ENCODE measurements at places on chromosomes 12 and 14. TPM values are rescaled to one million over a fixed set of nuclear protein-coding genes. Genes with fewer than 3 reads are reported as not detected.
A peak's percentile ranks its signal among the peaks of the same experiment; 100 is the strongest.

CLEC4C gene
- total RNA-seq: not detected

ACSS3 gene
- not detected for total RNA-seq

DNAH10 gene
- total RNA-seq: 0.13 TPM

LRTM2 gene
- not detected for total RNA-seq

NPFF gene
- total RNA-seq: not detected

OLR1 gene
- total RNA-seq: not detected

KRT5 gene
- not detected for total RNA-seq

COL2A1 gene
- total RNA-seq: not detected

GPR162 gene
- not detected for total RNA-seq

DNA sequence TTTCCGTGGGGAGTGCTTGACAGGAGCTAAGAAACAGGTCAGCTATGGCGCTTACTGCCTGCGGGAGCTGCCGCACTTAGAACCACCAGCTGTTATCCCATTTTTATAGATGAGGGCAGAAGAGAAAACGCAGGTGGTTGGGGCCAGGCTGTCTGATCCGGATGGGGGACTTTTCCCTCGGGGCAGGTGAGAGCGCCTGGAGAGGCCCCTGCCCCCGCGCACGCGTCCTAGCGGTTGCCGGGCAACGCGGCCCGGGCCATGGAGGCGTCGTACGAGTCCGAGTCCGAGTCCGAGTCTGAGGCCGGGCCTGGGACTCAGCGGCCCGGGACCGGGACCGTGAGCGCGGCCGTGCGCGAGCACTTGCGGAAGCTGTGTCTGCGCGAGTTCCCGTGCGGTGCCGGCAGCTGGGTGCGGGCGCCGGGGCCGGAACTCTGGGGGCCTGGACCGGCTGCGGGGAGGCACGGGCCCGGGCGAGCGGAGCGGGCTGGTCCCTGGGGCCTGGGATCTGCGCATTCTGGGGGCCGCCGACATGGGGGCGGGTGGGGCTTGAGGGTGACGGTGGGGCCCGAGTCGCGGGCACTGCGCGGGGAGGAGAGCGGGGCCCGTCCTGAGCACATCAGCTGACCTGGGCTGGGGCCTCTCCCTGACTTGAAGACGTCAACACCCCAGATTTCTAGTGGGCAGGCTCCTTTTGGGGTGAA, at the start of gene LRRC43:
TSS of gene LRRC43 (plus strand) at position 237 of the 701 bp plus-strand sequence. CDS start at position 259, 22 bp downstream.
- peak; percentile 46 for DNase-seq

- no peak for DNase-seq
Observed at GRCh38 chr12:14540801-14541462, 26.8 kb downstream of the PLBD1 start.

DNA sequence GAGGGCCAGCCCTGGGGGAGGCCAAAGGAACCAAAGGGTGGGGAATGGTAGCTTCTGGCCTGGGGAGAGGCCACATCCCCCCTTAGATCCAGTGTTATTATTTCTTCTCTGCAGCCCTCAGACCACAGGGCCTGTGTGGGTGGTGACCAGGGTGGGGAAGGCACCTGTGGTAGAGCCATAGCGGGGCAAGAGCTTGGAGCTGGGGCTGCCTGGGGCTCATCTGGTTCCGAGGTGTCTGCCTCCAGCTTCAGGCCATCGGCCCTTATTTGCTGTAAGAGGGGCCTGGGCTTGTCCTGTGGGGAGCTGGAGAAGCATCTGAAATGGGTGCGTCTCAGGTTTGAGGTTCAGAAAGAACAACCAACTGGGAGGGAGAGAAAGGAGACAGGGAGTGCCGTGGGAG, 2.1 kb upstream of the B3GNT4 start:
- no peak for DNase-seq

- no peak for DNase-seq
Observed at GRCh38 chr12:47648056-47648579, 57.7 kb downstream of the RPAP3 start.

DNA sequence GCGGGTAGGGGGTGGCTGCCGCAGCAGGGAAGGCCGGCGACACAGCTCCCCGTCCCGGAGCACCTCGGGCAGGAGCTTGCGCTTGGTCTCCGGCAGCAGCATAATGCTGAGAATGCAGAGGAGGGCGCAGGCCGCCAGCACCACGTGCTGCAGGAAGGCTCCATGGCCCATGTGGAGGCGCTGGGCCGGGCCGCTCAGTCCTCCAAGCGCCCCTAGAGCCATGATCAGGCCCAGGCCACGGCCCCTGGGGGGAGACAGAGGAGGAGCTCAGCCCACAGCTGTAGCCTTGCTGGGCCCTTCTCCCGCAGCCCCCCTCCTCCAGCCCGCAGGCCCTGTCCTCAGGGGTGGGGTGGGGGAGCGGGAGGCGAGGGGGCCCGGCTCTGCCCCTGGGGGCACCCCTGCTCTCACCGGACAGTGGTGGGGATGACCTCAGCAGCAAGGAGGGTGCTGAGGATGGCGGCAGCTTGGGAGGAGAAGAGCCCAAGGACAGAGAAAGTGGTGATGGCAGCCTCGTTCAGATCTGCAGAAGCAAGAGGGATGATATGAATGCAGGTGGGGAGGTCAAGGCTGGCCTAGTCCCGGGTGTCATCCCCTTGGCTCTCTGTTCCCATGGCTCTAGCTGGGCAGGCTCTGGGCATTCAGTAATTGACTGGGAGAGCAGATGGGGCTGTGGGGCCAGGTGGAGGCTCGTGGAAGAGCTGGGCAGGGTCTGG, 5.8 kb downstream of the SLC22A17 start:
- no peak for DNase-seq

DNA sequence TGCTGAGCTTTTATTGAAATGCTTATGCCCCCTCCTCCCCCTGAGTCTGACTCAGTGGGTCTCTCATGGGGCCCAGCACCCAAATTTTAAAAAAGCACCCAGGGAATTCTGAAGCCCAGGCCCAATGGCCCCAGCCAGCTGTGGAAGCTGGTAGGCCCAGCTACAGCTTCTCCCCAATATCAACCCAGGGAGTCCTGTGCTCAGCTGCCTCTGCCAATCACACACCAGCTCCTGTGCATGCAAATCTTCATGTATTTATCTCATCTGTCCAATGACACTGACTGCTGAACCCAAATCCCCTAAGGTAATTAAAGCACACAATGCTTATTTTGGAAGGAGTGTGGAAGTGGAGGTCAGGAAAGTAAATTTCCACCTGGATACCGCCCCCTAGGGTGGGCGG, 76.3 kb downstream of the CCDC88C start:
- no peak for DNase-seq

DNA sequence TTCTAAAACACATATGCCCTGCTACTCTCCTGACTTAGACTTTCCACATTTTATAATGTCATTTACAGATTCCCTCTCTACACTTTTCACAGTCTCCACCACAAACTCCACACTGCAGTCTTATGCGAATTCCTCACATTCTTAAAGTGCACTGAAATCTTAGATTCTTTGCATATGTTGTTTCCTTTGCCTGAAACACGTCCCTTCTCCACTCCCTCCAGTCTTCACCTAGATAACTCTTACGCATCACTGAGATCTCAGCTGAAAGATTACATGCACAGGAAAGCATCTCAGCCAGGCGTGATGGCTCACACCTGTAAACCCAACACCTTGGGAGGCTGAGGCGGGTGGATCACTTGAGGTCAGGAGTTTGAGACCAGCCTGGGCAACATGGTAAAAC, 3.8 kb upstream of the ARHGAP9 start:
- no peak for DNase-seq

DNA sequence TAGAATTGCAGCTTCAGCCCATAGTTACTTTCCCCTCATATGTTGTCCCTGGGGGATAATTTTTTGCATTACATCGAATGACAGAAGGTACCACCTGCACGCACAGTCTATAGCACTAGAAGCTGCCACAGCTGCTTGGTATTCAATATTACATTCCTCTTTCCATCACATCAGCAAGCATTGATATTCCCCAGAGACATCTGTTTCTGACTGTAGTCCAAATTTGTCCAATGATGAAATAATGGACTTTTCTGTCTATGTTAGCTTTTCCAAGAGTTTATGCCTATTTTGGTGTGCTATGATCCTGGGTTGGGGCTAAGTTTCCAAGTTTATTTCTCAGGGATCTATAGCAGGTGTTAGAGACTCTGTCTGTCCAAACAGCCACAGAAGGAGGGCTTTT, 335.4 kb downstream of the LRIG3 start:
- DNase-seq: no peak

DNA sequence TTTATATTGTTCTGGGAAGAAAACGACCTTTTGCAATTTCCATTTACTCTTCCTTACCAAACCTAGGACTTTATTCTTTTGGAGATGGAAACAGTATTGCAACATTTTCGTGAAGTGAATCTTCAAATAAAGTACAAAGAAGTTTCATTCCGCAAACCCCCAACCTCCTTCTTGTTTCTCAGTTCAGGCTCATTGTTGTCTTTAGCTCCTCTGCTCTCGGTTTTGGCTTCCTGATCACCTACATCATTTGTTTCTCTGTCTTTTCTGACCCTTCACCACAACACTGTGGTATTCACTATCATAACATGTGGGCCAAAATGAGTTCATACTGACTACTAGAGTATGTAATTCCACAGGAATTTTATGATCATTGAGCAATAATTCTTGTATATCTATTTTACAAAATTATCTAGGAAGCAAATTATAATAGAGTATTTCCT, 266.8 kb downstream of the ADAMTS20 start:
- no peak for DNase-seq

GRCh38 chr12:28611115-28611435, 420.8 kb downstream of the CCDC91 start:
- no peak for DNase-seq

DNA sequence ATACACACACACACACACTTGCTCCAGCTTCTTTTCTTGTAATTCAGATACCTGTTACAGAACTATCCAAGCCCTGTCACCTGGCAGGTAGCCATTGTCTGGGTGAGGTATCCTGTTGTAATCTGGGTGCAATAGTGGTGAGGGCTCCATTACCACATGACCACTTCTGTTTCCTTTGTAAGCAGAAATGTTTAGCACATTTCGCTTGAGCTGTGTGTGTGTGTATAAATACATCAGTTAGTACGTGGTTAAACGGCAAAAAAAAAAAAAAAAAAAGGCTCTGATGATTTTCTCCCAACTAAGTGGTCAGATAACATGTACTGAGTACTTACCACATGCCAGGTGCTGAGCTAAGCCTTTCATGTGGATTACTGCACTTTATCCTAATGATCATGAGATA, 129.3 kb upstream of the SSTR1 start:
- peak; percentile 68 for DNase-seq

GRCh38 chr14:51684760-51685159, 33.0 kb downstream of the FRMD6 start:
- DNase-seq: no peak

GRCh38 chr12:123903301-123904065, 69.1 kb downstream of the CCDC92 start:
- no peak for DNase-seq

- no peak for DNase-seq
Observed at GRCh38 chr12:67355428-67356379, 86.5 kb downstream of the CAND1 start.

GRCh38 chr12:41653386-41654326, 465.5 kb downstream of the PDZRN4 start:
- no peak for DNase-seq

- no peak for DNase-seq
Observed at GRCh38 chr12:31622038-31622437, 31.1 kb upstream of the DENND5B start.

DNA sequence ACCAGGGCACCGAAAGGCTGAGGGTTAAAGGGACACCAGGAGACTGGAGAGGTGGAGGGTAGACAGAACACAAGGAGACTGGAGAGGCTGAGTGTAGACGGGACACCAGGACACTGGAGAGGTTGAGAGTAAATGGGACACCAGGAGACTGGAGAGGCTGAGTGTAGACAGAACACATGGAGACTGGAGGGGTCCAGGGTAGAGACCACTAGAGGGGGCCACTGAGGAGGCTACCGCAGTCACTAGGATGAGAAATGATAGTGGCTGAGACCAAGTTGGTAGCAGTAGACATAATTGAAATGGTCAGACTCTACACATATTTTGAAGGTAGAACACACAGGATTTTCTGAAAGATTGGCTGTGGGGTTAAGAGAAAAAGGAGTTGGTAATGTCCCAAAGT, 68.2 kb downstream of the PAH start:
- no peak for DNase-seq

DNA sequence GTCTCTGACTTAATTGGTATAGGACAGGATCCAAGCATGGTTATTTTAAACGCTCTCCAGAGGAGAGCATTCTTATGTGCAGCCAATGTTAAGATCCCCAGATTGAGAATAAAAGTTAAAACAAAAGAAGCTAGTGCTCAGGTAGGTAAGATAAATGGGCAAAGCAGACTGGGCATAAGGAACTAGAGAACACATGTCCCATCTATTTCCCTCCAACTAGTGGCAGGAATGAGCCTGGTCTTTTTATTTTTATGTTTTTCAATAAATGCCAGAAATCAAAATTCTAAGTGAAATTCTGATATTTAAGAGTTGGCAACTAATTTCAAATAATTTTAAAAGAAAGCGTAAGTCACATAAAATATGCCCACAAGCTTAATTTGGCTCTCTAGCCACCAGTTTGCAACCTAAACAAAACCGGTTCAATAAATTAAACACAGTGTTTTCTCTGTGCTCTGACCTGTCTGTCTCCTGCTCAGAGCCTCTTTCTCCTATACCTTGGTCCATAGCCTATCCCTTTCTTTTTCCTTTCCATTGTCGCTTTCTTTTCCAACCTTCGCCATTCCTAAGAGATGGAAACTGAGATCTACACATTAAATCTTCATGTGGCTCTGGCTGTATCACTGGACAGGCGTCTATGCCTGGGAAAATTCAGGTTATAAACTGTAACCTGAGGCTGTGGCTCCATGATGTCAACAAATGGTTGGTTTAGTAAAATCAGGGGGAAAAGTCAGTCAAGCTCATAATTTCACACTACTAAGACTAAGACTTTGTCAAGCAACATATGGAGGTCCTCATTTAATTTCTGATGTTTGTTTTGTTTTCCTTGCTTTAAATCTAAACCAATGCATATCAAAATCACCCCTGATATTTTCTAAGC, 5.5 kb downstream of the SLC38A1 start:
- DNase-seq: no peak

GRCh38 chr12:14216405-14217294, 148.8 kb upstream of the ATF7IP start:
- DNase-seq: no peak

DNA sequence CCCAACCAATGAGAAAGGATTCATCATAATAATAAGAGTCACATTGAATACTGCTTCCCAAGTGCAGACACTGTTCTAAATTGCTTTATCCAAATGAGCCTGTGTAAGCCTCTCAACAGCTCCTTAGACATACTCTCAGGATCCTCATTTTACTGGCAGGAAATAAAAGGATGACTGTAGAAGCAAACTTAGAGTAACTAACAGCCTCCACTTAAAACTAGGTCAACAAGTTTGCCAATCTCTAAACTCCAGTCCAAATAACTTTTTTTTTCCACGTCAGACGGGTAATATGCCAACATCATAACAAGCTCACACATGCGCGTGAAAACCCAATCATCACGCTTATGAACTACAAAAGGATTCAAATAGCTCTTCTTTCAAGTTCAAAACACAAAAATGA, 15.3 kb upstream of the DPF3 start:
- no peak for DNase-seq

Measured in activated CD4-positive, alpha-beta memory T cell treated with anti-CD3 and anti-CD28 coated beads, Interleukin-2, amount 10 ng/mL, durations not matched to agents 7 days and 5 days (primary cell).